ENCODE measurements at places on chromosomes 3 and 15.

DNA sequence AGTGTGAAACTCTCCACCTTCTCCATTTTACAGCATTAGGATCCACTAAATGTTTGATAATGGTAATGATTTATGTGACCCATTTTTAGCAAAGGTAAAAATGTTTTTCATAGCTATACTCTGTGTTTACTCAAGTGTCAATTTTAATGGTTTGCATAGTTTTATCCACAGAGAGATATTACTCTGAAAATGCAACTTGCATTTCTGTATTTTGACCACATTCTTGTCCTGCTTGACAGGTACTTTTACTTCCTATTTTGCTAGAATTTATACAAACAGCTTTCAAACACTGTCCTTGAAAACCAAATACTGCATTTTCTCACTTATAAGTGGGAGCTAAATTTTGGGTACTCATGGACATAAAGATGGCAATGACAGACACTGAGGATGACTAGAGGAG, 62.9 kb downstream of the SERPINI1 start:
- DNase-seq = no peak

DNA sequence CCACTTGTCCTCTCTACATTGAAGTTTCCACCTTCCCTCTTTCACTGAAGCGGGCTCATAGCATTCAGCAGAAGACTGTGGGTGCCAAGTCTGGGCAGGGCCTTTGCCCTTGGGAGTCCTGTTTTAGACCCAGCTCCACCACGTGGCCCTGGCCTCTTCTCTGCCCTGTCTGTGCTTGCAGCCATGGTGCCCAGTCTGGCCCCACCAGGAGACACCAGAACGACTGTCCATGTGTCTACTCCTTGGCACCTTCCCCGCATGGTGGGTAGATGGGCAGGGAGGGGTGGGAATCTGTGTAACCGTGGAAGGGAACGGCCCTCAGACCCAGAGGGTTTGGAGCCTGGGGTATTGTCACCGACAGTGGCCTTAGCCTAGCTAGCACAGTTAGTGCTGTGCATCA, 17.9 kb upstream of the EMC3 start:
- no peak for DNase-seq

- DNase-seq = no peak
These were observed 217.2 kb upstream of the CBLB start for GRCh38 chr3:106086038-106086437.

- DNase-seq = peak; percentile 52
These were observed 19.8 kb downstream of the CYP19A1 start for GRCh38 chr15:51318382-51319150.

DNA sequence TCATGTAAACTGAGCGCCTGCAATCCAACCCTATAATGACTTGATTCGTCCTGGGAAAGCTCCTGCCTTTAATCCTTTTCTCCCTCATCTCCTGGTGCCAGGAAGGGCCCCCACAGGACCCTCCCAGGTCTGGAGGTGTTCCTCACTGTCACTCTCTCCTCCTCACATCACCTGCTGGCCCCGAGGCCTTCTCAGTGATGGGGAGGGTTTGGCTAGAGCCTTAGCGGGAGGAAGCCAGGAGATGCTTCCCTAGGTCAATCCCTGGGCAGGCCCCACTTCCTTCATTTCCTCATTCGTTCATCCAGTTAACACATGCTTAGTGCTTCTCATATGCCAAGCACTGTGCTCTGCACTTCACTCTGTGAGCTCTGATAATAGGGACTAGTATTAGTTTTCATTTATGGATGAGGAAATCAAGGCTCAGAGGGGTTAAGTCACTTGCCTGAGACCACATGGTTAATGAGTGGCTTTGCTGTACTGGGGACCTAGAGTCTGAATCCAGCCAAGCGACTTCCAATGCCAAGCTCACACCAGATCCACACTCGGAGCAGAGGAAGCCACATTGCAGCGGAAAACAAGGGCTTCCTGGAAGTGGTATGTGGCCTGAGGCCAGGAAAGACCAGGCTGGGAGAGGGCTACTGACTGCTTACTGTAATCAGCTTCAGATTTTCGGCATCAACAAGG, 50.3 kb upstream of the CHRNB4 start:
- DNase-seq = no peak

DNA sequence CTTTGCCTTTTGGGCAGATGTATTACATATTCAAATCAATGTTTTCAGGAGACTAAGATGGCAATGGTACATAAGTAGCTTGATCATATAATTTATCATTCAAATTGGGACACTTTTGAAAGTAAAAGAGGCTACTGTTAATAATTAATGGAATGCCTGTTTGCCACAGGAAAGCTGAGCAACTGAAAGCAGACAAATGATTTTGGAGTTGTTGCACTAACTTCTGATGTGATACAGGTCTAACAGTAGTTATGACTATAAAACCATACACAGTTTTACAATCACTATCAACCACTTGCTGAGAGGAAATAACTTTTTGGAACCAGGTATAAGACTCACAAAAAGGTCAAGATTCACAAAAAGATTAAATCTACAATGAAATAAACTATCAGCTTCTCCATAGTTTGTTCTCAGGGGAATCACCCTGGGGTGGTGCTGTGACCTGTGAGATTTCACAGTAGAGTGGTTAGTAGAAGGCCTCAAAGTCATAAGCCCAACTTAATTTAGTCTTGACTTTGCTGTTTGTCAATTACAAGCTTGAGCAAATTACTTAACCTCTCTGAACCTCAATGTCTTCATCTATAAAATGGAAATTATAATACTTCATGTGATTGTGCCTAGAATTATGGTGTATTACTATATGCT, 42.7 kb downstream of the HHLA2 start:
- DNase-seq = no peak

GRCh38 chr3:64488939-64489338, 198.9 kb downstream of the ADAMTS9 start:
- DNase-seq = no peak

- DNase-seq = peak; percentile 59
These were observed 342.2 kb downstream of the GBE1 start for GRCh38 chr3:81419228-81419627.

GRCh38 chr3:139937674-139938279, 2.8 kb downstream of the CLSTN2 start:
- DNase-seq = peak; percentile 58

GRCh38 chr3:99789011-99789721, 28.5 kb upstream of the CMSS1 start:
- DNase-seq = peak; percentile 80
